ENCODE measurements at places on chromosomes 13 and 19.

GRCh38 chr19:47494729-47495128 lies 10.7 kb upstream of the KPTN start:
- no peak for DNase-seq

DNA sequence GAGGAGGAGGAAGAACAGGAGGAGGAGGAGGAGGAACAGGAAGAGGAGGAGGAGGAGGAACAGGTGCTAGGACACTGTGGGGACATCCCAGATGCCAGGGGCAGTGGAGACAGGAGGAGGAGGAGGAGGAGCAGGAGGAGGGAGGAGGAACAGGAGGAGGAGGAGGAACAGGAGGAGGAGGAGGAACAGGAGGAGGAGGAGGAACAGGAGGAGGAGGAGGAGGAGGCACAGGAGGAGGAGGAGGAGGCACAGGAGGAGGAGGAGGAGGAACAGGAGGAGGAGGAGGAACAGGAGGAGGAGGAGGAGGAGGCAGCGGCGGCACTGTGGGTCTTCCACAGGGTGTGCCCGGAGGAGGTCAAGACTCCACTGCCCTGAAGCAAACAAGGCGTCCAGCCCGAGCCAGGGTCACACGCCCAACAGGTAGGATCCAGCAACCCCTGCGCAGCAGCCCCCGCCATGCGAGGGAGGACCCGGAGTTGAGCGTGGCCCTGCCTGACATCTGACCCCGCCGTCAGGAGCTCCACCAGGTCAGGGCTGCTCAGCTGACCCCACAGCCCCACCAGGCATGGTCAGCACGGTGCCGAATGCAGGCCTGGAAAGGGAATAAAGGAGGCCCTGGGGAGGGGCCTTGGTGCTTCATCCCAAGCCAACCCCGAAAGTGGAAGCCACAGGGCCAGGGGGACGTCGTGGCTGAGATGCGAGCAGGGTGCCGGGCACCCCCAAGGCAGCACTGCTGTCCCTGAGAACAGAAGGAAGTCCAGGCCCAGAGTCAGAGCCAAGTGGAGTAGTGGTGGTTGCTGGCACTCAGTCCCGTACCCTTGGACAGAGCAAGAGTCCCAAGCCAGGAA lies 9.2 kb downstream of the SBNO2 start:
- no peak for DNase-seq

- DNase-seq: no peak
Observed at GRCh38 chr13:79812070-79812850, 331.3 kb downstream of the NDFIP2 start.

DNA sequence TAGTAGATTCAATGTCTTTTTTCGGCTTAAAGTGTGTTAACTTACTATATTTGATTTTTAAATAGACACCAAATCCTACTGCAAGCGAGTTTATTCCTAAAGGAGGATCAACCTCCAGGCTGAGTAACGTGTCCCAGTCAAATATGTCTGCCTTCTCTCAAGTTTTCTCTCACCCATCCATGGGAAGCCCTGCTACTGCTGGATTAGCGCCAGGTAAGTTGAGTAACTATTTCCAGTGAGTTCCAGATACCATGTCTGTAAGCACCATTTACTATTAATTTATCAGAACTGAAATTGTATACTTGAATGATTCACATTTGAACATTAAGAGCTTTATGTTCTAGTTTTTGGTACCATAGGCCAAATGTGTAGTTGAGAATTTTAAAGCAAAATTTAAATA lies 81.8 kb downstream of the PAN3 start:
- no peak for DNase-seq

DNA sequence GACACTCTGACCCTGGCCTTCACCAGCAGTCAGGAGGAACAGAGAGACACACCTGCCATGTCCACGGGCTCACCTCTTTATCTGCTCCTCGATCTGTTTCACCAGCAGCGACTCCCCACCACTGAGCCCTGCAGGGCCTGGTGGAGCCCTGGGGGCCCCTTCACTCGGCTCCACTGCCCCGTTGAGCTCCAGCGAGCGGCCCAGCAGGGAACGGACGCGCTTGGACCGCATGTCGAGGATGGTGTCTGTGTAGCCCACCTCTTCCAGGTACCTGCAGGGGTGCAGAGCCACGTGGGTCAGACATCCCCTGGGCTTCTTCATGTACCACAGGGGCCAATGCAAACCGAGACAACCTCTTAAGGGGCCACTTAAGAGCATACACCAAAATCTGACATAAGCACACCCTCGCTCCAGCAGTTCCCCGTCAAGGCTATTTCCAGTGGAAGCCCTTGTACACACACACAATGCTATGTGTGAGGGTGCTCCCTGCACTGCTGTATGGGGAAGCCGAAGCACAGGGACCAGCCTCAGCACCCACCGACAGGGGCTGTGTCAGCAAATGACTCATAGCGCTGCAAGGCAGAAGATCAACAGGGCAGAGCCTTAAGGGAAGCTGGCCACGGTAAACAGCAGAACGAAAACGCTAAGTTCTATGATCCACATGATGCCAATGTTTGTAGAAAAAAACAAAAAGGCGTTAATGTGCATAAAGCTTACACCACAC lies 12.7 kb upstream of the FKRP start:
- DNase-seq: peak; percentile 41

- no peak for DNase-seq
Observed at GRCh38 chr13:36813225-36813624, 5.8 kb upstream of the RFXAP start.

DNA sequence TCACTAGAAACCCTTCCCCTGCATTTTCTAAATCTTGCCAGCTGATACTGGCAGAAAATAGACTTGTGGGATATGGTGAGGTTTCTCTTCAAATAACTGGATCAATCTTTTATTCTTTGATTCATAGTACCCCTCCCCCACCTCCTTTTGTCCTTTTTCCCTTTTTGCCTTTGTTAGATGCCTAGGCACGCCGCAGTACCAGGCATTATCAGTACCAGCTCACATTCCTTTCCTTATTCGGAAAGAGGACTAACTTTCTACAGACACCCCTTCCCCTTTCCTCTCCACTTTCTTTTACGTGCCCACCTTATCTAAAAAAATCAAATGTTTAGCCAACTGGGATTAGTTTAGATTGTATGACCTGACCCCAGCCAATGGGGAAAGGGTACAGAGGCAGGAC lies 226.4 kb downstream of the MTUS2 start:
- DNase-seq: no peak

GRCh38 chr19:40210889-40211288 lies 7.3 kb downstream of the TTC9B start:
- no peak for DNase-seq

DNA sequence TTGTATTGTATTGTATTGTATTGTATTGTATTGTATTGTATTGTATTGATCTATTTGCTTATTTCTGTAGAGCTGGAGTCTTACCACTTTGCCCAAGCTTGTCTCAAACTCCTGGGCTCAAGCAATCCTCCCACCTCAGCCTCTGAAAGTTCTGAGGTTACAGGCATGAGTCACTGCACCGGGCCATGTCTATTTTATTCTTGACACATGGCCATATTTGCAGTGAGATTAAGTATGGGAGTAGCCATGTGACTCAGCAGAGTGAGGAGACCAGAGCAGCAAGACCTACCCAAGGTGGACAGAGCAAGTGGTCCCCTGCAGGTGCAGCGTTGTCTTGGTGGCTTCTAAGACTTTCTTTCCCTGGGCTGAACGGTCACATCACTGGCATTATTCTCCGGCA lies 49.1 kb upstream of the UBAC2 start:
- no peak for DNase-seq

DNA sequence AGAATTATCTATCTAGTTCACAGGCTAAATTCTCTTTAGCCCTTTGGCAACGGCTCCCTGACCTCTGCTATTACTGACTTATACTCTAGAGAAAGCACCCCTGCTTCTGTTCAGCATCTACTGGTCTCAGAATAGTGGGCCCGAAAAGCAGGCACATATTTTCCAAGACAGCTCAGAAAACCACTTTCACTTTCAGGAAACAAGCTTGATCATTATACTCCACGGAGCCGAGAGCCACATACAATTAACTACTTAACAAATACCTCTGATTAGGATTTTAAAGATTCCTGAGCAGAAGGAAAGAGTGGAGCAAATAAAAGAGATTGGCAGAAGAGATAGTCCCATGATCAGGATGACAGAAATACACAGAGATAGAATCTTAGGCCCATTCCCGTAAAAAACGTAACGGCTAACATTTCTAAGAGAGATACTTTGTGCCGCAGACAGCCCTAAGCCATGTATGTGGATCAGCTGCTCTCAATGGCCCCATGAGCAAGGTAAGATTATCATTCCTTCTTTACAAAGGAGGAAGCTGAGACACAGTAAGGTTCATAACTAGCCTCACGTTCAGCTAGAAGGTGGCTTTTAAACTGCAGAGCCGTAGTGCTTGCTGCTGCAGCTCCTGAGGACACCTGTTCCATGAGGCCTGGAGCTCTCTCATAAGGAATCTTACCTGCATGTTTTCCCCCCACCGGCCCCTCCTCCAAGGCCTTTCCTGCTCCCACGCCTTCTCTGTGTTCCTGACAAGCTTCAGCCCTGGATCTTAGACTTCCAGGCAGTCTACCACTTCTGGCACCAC lies 227.2 kb downstream of the FOXO1 start:
- DNase-seq: no peak

- DNase-seq: no peak
Observed at GRCh38 chr13:50826035-50826434, 17.5 kb downstream of the DLEU7 start.

DNA sequence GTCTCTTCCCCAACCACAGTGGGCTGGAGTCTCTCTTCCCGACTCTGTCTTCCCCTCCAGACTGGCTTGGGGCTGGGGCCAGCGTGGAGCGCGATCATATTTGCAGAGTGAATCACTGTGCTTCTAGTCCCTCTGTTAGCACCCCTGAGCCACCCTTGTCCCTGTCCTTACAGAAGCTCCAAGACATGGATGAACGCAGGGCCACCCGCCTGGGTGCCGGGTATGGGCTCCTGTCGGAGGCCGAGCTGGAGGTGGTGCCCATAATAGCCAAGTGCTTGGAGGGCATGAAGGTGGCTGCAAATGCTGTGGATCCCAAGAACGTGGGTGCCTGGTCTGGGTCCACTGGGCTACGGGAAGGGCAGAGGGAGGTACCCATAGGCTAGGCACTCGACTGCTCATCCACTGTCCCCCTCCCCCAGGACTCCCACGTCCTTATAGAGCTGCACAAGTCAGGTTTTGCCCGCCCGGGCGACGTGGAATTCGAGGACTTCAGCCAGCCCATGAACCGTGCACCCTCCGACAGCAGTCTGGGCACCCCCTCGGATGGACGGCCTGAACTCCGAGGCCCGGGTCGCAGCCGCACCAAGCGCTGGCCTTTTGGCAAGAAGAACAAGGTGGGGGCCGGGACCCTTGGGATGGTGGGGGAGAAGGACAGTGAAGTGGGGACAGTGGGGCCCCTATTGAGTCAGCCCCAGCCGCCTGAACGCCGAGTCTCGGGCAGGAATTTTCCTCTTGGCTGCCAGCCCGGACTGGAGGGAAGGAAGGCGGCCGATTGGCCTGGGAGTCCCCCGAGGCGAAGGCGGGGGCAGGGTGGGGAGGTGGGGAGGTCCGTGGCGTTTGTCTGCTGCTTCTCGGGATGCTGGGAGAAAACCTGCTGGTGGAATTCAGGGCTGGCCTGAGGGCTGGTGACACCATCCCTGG lies 5.2 kb downstream of the TRIP10 start:
- peak; percentile 86 for DNase-seq

DNA sequence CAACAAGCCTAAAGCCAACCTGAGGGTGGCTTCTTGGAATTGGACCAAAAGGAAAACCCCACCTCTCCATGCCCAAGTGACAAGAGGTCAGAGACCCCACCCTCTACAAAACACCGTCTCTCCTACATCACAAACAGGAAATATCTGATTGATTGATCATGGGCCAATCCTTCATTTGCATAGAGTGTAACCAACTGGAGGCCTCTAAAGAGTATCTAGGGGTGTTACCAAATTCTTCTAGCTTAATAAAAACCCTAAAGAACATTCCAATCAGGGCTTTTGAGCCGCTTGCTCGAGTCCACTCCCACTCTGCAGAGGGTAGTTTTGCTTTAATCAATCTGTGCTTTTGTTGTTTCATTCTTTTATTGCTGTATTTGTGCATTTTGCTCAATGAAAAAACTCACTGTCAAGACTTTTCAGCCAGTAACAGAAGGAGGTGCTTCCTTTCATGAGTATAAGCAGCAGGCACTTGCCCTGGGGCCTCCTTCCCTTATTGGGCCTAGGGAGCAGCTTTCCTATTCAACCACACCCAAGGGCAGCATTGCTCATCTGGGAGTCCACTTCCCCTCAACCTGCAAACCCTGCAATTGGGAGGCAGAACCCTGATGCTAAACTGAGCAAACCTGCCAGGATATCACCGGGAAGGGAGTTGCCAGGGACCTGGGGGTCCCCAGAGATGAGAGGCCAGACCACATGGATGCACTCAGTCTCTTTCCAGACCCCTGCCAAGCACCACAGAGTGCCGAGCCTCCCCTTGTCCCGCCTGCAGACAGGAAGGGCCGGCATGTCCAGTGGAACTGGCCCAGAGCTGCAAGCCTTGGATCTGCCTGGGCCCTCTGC lies 154.3 kb upstream of the VSTM2B start:
- DNase-seq: no peak

DNA sequence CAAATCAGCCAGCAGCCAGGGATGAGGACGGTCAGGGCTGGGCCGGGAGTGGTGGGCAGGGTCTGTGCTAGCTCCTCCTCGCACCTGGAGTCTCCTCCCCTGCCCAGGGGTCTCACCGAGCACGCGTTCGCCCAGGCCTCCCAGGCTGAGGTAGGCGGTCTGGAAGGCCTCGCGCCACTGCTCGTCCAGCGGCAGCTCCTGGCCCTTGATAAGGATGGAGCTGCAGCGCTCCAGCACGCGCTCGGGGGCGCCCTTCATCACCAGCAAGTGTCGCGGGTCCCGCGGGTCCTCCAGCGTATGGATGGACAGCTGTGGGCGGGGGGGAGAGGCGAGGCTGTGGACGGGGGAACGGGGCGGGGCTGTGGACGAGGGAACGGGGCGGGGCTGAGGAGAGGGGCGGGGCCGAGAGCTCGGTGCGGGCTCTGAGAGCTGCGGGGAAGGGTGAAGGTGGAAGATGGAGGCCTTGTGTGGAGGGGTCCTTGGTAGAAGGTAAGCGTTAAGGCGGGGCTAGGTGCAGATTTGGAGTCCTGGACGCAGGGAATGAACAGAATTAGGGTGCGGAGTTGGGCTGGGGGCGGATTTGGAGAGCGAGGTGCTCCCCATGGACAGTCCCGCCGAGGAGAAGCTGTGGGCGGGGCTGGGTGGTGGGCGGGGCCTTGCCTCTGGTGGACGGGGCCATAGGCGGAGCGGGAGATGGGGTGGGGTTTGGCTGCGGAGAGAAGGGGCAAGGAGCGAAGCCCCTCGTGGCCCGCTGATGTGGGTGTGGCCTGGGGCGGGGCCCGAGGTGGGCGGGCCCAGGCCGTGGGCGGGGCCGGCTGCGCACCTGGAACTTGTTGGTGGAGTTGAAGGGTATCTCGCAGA lies 5.7 kb downstream of the ATP4A start:
- DNase-seq: no peak

DNA sequence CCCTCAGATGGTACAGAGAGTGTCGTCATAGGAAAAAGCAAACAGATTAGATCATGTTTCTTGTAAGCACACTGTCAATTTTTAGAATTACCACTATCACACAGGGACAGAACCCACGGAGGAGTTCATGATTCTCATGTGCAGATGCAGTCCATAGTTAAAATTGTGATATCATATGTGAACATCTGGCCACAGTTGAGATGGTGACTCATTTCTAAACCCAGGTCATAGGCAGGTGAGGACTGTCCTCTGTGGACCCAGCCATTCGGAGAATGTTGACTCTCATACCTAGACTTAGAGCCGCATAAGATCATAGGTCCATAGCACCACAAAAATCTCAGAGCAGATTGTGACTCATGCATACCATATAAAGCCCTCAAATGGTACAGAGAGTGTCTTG lies 17.8 kb upstream of the ZNF730 start:
- no peak for DNase-seq

- DNase-seq: no peak
Observed at GRCh38 chr13:73767747-73768315, 366.4 kb downstream of the KLF12 start.

Data from T1000 (cell line).